ENCODE measurements at places on chromosomes 11 and 22.
A peak's percentile ranks its signal among the peaks of the same experiment; 100 is the strongest.

DNA sequence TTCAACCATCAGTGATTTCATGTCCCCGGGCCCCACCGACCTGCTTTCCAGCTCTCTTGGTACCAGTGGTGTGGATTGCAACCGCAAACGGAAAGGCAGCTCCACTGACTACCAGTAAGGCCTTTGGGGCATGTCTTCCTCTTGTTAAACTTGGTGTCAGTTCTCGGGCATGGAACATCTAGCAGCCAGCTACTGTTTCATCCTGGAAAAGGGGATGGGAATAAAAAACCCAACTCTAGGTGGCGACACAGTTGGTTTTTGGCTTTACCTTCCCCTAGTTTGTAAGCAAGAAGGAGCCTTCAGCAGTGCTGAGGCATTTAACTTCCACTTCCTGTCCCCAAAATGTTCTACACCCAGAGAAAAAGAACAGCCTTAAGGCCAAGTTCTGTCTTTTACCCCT is 76.7 kb downstream of the BMAL1 start:
- peak; percentile 14 for DNase-seq

GRCh38 chr11:5564259-5565019 is 16.1 kb upstream of the OR52H1 start:
- no peak for DNase-seq

GRCh38 chr22:38729946-38730345 is 24.2 kb downstream of the GTPBP1 start:
- no peak for DNase-seq

- DNase-seq, result no peak
Measured at GRCh38 chr11:69535908-69536307, 54.4 kb downstream of the LINC01488 start.

GRCh38 chr11:72736452-72737069 is 15.6 kb downstream of the ARAP1 start:
- DNase-seq, result peak; percentile 12

- DNase-seq, result no peak
Measured at GRCh38 chr11:10379022-10379421, 74.1 kb downstream of the ADM start.

DNA sequence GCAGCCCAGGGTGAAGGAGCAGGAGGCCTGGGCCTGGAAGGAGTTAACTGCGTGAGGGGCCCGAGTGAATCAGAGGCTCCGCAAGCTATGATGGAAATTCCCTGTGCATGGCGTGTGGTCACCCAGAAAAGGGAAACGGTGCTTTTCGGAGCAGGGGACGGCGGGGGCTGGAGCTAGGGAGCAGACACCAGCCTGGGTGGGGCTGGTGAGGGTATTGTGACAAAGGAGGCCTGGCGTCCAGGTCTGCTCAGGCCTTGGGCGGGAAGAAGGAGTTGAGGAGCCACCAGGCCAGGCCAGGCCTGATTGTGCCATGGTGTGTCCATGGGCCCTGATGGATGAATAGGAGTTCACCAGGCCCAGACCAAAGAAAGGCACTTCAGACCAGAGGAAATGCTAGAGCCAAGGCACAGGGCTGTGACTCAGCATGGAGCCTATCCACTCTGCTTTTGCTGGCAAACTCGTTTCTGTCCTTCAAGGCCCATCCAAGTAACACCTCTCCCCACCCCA is 12.8 kb upstream of the SPI1 start:
- DNase-seq, result no peak

DNA sequence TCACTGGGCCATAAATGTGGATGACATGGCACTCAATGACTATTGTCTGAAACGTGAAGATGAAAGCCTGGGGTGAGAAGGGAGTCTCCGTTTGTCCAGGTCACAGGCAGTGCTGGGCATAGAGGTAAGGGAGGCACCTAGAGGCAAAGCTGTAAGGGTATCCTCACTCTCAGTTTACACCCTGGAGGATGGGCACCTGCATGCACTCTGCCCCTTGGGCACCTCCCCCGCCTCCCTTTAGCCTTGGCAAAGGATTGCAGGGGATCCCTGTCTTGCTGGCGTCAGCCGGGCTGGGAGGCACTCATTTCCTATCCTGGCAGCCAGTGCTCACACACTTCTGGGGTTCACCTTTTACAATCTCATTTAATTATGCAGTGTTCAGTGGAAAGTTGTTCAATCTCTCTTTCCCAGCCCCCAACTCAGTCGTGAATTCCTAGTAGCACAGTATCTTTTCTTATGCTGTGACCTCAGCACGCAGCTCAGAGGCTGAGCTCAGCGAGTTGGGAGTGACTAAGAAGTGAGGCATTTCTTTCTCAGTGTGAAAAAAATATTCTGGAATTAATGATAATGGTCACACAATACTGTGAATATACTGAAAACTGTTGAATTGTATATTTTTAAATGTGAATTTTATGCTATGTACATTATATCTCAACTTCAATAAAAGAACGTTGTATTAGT is 866.6 kb downstream of the BRD1 start:
- DNase-seq, result no peak

DNA sequence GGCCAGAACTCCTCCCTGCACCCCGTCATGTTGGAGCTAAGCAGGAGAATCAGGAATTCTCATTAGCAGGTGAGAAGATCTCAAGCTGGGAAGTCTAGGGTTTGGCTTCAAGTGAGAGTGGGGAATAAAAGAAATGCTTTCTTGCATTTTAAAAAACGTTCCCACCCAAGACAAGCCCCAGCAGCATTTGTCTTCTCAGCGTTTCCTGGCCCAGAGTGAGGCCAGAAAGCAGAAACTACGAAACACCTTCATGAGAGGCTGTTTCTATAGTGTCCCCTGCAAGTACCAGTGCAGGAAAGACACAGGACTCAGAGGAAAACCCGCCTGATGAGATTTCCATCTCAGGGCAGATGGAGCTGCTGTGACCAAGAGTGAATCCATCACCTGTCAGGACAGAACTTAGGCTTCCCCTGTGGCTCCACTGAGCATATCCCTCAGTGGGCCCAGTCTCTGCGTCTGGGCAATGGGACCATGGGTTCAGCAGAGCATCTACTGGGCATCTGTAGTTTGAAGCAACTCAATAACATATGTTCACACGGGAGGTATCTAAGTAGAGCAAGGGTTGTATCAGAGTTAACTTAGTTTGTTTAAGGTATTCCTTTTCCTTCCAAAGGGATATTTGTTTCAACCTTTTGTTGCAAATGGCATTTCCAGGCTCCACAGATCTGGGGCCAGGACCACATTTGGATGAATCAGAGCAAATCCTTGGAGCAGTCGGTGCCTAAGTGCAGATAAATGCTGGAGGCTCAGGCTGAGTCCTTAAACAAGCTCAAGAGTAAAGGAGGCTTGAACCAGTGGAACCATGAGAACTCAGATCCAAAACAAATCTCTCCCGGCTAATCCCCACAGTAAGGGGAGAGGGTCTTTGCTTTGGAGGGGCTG is 548.3 kb downstream of the MIAT start:
- no peak for DNase-seq

DNA sequence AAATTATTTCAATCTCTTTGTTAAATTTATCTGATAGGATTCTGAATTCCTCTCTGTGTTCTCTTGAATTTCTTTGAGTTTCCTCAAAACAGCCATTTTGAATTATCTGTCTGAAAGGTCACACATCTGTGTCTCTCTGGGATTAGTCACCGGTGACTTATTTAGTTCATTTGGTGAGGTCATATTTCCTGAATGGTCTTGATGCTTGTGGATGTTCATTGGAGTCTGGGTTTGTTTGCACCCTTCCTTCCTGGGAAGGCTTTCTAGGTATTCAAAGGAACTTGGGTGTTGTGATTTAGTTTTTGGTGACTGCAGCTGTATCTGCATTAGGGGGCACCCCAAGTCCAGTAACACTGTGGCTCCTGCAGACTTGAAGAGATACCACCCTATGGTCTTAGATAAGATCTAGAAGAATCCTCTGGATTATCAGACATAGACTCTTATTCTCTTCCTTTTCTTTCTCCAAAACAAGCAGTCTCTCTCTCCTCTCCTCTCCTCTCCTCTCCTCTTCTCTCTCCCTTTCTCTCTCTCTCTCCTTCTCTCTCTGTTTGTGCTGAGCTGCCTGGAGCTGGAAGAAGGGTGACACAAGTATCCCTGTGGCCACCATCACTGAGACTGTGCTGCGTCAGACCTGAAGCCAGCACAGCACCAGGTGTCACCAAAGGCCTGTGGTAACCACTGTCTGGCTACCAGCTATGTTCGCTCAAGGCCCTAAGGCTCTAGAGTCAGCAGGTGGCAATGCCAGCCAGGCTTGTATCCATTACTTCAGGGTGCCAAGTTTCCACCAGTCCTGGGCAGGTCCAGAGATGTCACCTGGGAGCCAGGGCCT is 3.3 kb upstream of the HEPN1 start:
- no peak for DNase-seq

GRCh38 chr11:38553148-38553547 is 1955.1 kb upstream of the RAG2 start:
- peak; percentile 66 for DNase-seq

GRCh38 chr11:65066315-65066714 is 8.0 kb upstream of the NAALADL1 start:
- DNase-seq, result no peak

- no peak for DNase-seq
Measured at GRCh38 chr11:130534551-130534950, 86.1 kb downstream of the ADAMTS15 start.

GRCh38 chr22:24950272-24950902 is 2.1 kb upstream of the KIAA1671 start:
- DNase-seq, result peak; percentile 72

DNA sequence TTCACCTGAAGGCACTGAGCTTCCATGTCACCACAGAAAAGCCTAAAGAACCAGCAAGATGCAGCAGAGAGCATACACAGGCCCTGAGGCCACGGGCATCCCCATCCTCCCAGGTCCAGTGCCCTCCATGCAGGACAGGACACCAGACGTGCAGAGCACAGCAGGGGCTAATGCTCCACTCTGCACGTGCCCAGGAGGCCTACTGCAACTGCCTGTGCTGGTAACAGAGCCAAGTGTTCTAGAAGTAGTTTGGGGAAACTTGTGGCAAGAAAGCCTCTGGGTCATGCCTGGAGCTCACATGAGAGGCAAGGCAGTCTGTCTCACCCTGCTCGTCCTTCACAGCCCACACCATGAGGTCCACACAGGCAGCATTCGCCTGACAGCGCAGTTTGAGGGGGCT is 30.7 kb downstream of the SERPIND1 start:
- DNase-seq, result no peak

Measured in NCI-H82 (cell line).